Stimulated activated CD8-positive, alpha-beta memory T cell treated with anti-CD3 and anti-CD28 coated beads, Interleukin-7, amount 100 ng/mL, for 1 hour (primary cell): ENCODE measurements at places on chromosomes 12 and 14.

- DNase-seq = no peak
Observed at GRCh38 chr14:65606460-65606859, 193.9 kb downstream of the FUT8 start.

DNA sequence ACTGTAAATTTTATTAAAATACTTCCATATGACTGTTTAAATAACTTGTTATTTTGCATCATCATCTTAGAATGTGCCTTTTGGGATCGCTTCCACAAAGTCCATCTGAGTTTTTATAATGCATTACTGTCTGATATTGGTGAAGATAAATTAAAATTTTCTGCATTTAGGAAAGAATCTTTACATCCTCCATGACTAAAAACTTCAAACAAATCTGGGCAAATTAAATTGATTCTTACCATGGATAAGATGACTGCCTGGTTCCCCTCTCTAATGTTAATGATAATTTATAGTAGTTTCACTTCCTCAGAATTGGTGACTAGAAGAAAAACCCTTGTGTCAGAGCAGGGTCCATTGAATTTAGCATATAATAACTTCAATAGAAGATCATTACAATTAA is 94.7 kb upstream of the SLC38A4 start:
- DNase-seq = no peak

DNA sequence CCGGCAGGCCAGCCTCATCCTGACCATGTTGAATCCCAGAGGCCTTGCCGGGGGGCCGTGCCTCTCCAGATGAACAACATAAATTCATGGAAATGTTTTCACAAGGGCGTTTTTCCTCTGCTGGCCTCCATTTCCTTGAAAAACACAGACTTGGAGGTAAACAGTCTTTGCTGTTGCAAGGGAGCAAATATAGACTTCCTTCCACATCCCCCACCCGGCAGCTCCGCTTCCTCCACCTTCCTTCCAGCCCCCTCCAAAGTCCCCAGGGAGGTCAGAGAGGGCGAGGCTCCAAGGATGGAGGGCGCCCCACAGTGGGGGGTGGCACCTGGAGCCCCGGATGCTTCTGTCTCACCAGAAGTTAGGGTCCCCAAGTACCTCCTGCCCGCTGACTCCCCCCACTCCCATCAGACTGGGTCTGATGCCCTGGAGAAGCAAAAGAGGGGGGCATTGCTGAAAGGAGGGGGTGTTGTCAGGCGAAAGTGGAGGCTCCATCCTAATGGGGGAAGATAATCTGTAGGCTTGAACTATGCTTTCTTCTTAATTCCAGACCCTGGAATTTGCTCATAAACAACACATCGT is 31.1 kb downstream of the CALM1 start:
- no peak for DNase-seq

- DNase-seq = no peak
Observed at GRCh38 chr12:11615481-11615880, 34.0 kb upstream of the ETV6 start.

- DNase-seq = no peak
Observed at GRCh38 chr12:81530352-81530751, 228.8 kb downstream of the PPFIA2 start.

- no peak for DNase-seq
Observed at GRCh38 chr14:35988550-35988949, 162.4 kb downstream of the BRMS1L start.

DNA sequence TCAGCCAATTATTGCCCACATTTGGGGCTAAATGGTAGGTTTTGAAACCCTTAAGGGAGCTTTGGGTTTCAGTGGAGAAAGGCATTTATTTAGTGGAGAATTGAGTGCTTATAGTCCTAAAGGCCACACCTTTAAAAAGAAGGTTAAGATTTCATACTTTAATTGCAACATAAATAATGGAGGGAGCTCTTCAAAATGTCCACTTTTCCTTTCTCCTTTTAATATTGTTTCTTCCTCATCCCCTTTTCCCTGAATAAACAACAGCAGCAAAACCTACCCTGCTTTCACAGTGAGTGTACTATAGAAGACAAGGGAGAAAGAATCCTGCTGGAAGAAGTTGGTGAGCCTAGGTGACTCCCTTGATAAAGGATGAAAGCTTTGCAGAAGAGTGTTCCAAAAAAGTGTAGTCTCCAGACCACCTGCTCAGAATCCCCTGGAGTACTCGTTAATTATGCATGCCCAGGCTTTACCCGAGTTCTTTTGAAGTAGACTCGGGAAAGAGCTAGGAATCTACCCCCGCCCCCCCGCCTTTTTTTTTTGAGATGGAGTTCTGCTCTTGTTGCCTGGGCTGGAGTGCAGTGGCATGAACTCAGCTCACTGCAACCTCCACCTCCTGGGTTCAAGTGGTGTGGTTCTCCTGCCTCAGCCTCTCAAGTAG is 11.5 kb upstream of the EID3 start:
- no peak for DNase-seq
